ENCODE measurements at places on chromosomes 3 and 15.

DNA sequence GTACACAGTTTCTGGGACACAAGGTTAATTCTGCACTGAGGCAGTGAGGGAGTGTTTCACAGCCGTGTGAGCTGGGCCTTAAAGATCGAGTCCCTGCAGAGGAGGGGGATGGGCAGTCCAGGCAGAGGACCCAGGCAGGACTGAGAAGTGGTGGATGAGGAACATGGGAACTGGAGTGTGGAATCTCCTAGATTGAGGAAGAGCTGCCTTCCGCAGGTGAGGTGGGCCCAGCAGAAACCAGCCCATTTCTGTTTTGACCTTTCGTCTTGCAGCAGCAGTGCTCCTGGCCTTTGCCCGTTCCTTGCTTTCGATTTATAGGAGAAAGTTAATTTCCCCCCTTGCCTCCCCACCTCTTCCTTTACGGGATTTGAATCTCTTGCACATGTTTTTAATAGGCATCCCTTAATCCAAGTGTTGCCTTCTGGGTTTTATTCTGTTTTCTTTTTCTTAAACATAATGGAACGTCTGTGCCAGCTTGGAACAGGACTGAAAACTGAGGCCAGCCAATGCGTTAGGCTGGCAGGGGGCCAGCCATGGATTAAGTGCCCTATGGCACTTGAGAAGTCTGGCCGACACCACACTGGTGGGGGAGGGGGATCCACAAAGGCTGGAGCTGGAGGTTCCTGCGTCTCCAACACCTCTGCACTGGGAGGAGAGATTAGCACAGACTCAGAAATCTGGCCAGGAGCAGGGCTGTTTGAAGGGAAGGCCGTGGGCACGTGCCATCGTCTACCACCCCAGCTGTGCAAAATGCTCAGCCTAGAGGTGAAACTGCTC, 78.1 kb downstream of the AAGAB start:
- DNase-seq, result no peak

GRCh38 chr15:25900901-25901300, 37.8 kb upstream of the ATP10A start:
- no peak for DNase-seq

DNA sequence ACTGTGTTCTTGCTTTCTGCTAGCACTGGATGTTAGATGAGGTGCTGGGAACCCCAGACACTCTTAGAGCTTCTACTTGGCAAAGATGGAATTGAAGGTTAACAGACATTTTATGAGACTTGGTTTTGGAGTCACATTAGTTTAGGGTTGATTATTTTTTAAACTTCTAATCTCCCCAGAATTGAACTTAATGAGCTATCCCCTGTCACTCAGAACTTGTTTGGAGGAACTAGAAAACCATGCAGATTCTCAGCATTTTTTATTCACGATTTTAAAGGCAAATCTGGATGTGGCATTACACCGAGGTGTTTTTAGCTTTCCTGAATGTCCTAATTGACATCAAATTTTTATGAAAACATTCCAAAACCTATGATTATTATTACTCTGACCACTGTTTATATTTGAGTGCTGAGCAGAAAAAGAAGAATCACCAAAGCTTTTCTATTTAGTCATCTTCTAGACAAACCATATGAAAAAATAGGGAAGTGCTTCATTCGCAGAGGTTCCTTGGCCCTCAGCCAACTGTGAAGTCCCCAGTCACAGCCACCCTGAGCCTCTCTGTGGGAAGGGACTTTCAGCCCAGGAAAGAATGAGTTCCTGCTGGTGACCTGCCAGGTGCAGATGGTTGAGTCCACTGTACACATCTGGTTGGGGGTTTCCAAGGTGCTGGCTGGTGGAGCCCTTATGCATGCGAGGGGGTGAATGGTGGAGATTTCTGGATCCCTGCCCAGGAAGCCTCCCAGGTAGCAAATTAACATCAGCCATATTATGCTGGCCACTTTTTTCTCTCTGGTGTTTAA, 196.0 kb upstream of the TOPAZ1 start:
- DNase-seq, result no peak

- DNase-seq, result no peak
Measured at GRCh38 chr3:187292181-187292580, 644 bp upstream of the MASP1 start.

DNA sequence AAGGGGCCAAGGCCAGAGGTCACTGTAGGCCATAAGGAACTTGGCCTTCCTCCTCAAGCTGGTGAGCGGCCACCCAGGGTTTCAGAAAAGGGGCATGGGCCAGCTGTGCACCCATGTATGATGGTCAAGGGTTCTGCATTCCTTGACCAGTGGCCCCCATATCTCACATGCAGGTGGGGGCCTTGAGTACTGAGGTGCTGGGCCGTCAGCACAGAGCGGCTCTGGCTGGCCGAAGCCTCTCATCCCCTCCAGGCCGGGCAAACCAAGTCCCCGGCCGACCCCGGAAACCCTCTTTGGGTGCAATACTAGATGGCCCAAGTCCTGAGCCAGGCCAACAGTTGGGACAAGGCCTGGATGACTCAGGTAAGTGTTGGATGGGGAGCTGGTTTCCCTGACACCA, 9.5 kb downstream of the ALG3 start:
- no peak for DNase-seq

DNA sequence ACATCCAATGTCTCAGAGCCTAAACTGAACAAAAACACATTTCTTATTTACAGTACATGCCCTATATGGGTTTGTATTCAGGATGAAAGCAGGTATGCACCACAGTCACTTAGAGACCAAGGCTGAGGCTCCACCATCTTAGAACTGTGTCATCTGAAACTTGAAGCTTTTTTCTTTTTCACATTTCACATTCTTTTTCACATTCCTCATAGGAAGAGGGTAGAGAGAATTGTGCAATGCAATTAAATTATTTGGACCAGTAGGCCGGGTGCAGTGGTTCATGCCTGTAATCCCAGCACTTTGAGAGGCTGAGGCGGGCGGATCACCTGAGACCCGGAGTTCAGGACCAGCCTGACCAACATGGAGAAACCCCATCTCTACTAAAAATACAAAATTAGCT, 591.0 kb downstream of the MECOM start:
- no peak for DNase-seq

DNA sequence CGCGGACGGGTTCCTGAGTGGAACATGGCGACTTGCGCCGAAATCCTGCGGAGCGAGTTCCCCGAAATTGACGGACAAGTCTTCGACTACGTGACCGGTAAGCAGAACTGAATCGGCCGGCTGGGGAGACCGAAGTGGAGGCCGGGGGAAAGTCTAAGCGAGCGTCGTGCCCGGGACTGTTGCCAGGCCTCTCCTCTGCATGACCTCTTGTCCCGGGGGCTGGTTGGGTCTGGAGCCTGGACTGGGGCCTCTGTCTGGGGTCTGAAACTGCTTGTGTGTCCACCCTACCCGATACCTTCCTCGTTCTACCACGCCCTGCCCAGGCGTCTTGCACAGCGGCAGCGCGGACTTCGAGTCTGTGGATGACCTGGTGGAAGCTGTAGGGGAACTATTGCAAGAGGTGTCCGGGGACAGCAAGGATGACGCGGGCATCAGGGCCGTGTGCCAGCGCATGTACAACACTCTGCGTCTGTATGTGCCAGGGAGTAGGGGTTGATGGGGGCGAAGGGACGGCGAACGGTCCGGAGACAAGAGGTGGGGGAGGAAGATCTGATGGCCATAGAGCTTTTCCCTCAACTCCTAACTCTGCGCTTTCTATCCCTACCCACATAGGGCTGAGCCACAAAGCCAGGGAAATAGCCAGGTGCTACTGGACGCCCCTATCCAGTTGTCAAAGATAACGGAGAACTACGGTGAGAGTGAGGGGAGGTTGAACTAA, at the start of gene ABCF3:
Gene ABCF3, plus strand, starts transcription at position 16 of the 718 bp plus-strand sequence. Its CDS starts 9 bp downstream, at position 25.
- DNase-seq, result no peak

DNA sequence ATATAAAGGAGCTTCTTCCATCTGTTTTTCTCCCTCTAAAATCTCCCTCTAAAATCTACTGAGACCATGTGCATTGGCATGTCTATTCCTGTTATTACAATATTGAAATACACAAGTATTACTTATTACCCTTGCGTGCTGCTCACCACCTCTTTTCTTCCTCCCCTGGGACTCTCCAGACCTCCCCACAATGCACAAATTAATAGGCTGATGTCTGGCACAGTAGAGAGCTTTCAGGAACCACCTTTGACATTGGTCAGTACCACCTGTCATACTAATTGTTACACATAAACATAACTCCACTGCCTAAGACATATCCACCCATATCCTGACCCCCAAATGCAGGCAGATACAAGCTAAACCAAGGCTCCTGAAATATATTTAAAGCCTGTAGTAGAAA, 722.6 kb downstream of the FHIT start:
- no peak for DNase-seq

DNA sequence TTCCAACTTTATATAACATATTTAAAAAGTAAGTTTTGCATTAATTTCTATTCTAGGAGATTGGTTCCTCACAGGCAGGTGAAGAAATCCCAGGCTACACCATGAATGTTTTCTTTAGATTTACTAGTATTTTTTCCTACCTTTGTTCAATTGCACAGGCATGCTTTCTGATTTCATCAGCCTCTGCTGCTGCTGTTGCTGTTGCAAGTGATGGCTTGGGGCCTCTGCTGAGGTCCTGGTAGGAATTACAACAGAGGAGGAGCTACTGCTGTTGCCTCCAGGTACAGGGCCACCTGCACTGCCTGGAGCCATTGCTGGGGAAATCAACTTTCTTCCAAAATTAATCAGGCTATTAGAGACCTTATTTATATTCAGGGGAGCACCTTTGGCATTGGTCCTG, 353.3 kb downstream of the PLCL2 start:
- no peak for DNase-seq

DNA sequence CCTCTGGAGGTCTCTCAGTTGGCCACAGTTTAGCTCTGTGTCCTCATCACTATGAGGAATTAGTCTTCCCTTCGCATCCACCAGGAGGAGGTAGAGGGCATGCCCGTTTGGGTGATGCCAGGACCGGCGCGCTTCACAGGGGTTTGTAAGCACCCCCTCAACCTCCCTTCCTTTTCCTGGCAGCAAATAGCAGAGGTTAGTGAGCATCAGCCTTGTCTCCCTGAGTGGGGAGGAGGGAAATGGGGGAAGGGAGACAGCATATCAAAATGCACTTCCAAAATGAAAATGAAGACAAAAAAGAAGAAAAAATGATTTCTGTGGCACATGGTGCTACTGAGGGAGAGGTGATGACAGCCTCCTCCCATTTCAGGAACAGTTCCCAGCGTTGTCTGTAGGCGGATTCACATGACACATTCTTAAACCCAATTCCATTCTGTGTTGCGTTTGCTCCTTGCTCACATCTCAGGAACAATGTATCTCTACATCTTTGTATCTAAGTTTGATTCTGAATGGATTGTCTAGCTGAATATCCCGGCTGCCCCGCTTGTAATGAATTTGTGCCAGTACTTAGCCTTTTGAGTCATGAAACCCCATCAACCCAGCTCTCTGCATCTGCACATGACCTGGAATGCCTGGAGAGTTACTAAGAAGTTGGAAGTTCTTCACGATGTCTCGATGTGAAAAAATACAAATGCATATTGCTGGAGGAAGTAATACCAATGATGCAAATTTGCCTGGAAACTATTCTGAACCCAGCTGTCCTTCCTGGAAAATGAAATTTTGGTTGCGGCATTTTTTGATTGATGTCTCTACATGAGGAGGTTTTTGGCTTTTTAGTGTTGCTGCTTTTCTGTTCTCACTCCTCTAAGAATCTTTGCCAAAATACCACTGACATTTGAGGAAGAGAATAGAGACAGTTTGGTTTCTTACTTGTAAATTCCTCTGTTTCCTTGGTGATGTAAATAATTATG, 45.2 kb downstream of the TYRO3 start:
- peak; percentile 70 for DNase-seq

DNA sequence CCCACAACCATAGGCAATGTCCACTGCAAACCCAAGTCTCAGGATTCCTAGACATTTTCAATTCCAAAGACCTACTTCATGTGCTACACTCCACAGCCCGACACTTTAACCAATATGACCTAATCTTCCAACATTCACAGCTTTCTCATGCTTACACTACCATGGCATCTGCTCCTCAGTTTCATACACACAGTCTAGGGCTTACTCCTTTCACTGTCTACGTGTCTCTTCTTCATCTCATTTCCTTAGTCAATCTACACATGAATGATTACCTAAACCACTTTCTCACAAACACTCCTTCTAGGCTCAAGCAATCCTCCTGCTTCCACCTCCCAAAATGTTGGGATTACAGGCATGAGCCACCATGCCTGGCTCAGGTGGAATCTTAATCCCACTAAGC, 106.3 kb downstream of the STAG1 start:
- DNase-seq, result no peak

DNA sequence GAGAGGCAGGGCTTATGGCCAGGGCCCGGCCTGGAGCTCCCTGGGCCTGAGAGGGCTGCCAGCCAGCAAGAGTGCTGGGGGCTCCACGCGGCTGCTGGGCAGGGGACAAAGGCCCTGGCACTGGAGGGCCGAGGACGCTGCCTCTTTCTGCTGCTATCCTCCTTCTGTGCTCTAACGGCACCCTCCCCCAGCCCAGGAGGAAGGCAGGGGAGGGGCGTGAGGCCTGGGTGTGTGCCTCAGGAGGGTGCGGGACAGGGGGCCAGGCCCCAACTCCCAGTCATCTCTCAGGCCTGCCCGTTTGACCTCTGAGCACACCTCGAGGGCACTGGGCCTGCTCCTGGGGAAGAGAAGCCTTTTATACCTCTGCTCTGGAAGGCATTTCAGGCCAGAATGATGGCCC, 115.5 kb downstream of the ADCY5 start:
- no peak for DNase-seq

- DNase-seq, result no peak
Measured at GRCh38 chr3:73685061-73685460, 60.3 kb upstream of the PDZRN3 start.

DNA sequence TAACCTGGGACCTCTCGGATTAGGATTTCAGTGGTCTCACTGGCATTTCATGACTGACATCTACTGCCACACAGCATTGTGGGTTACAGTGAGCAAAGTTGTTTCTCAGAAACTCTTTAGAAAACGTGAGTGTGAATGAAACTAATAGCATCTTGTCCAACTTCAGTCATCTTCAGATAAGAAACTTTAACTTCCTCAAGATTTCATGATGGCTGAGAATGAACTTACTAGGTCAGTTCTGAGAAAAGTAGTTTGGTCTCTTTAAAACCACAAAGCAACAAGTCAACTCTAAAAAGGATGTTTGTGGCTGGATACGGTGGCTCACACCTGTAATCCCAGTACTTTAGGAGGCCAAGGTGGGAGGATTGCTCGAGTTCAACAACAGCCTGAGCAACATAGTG, 14.2 kb upstream of the HOMER2 start:
- no peak for DNase-seq

- no peak for DNase-seq
Measured at GRCh38 chr3:163891771-163892170, 1186.5 kb downstream of the SI start.
